Stimulated activated CD8-positive, alpha-beta memory T cell treated with anti-CD3 and anti-CD28 coated beads, Interleukin-4, amount 100 ng/mL, for 48 hours (primary cell): ENCODE measurements at places on chromosomes 5 and 9.

GRCh38 chr9:27033815-27034403, 28.4 kb upstream of the LRRC19 start:
- DNase-seq, result peak; percentile 81

- DNase-seq, result no peak
Measured at GRCh38 chr5:148739524-148739923, 85.2 kb upstream of the HTR4 start.

GRCh38 chr5:166532456-166533220, 1758.8 kb upstream of the WWC1 start:
- no peak for DNase-seq

GRCh38 chr9:94805585-94805984, 79.1 kb downstream of the AOPEP start:
- DNase-seq, result no peak

DNA sequence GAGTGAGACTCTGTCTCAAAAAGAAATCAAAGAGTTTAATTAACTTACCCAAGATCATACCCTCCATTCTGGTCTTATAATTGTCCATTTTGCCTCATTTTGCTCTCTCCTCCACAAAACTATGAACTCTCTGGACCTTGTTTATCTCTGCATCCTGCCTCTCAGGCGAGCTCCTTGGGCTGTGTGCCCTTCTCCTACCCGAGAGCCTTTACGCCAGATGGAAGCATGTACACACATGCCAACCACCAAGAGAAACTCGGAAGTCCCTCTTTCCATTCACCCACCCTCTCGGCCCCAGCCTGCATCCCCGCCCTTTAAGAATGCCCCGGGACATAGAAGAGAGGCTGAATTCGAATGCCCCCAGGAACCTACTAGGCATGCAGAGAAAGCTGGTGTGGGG, 25.9 kb downstream of the CPLX2 start:
- DNase-seq, result no peak

DNA sequence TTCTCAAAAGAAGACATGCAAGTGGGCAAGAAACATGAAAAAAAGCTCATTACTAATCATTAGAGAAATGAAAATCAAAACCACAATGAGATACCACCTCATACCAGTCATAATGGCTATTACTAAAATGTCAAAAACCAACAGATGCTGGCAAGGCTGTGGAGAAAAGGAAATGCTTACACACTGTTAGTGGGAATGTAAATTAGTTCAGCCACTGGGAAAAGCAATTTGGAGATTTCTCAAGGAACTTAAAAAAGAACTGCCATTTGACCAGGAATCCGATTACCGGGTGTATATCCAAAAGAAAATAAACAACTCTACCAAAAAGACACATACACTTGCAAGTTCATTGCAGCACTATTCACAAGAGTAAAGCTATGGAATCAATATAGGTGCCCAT, 595.4 kb upstream of the RIOK2 start:
- DNase-seq, result no peak

GRCh38 chr9:1536522-1537170, 478.5 kb upstream of the SMARCA2 start:
- no peak for DNase-seq

DNA sequence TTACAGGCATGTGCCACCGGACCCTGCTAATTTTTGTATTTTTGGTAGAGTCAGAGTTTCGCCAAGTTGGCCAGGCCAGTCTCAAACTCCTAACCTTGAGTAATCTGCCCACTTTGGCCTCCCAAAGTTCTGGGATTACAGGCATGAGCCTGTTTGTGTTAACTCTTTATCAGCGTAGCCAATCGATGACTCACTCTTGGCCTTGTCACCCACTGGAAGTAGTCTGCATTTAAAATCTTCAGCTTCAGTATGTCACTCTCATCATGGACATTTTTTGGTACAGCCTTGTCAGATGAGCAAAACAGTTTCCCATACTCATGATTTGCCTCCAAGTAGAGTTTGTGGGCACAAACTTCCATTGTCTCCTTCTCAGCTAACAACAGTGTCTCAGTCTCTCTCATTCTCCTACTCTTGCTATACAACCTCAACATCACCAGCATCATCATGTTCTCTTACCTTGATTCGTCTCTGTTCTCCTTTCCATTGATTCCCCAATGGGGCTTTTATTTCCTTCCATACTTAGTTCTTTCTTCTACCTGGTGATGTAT, 22.5 kb downstream of the MUSK start:
- DNase-seq, result no peak

DNA sequence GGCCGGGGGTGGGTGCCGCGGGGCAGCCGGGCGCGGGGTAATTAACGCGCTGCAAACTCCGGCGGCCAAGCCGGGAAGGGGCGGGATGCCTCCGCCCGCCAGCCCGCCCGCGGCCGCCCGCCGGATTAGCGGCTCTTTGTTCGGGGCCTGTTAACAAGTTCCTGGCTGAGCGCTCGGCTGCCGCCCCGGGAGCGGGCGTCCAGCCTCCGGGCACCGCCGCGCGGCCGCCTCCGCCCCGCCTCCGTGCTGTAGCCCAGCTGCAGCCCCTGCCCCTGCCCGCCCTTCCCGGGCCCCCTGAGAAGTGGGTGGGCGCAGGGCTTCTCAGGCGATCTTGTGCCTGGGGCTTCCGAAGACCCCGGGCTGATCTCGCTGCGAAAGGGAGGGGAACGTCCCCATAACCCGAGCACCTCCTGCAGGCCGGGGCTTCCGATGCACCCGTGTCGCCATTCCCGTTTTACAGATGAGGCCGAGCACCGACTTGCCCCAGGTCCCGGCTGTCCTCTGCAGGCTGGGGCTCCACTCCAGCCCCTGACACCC, 7.5 kb downstream of the UNC5A start:
- DNase-seq, result peak; percentile 43

- no peak for DNase-seq
Measured at GRCh38 chr5:147509041-147509709, 693 bp downstream of the DPYSL3 start.

GRCh38 chr5:38258319-38259061, at the start of gene EGFLAM:
Gene EGFLAM (plus strand): TSS chr5:38258559. CDS start chr5:38258755, 196 bp downstream.
- peak; percentile 35 for DNase-seq

GRCh38 chr5:145811834-145812625, 23.1 kb downstream of the PRELID2 start:
- no peak for DNase-seq

DNA sequence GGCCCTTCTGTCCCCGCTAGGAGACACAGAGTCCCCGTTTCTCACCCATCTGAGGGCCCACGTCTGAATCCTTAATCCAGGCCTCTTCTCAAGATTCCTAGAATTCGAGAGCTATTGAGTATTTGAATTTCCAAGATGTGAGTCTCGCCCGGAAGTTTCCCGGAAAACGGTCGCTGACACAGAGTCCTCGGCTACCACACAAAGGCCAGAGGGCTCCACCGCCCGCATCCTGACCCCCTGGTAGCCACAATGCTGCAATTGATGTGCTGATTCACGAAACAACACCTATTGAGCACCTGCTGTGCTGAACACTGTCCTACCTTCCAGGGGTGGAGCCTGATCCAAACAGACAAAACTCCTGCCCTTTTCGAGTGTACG, 670 bp upstream of the FBP1 start:
- no peak for DNase-seq

GRCh38 chr9:108662091-108662875, 193.5 kb downstream of the ACTL7B start:
- no peak for DNase-seq

GRCh38 chr9:35741740-35742139, 7.3 kb downstream of the GBA2 start:
- DNase-seq, result no peak

DNA sequence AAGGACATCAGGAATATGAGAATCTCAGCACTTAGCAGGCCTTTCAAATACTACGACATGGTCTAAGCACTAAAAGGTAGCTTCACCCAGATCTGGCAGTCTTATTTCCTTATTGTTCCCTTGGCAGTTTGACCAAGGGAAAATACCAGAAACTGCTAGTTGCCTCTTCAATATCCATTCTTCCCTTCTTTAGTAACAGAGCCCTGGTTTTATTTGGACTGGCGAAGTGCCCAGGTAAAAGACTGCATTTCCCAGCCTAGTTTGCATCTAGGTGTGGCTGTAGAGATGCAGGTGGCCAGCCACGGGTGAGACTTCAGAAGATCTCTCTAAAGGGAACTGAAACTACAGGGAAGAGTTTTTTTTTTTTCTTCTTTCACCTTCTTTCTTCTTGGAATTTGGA, 21.6 kb downstream of the DMRT2 start:
- DNase-seq, result no peak

- DNase-seq, result no peak
Measured at GRCh38 chr5:56512313-56512996, 279.3 kb upstream of the ANKRD55 start.

DNA sequence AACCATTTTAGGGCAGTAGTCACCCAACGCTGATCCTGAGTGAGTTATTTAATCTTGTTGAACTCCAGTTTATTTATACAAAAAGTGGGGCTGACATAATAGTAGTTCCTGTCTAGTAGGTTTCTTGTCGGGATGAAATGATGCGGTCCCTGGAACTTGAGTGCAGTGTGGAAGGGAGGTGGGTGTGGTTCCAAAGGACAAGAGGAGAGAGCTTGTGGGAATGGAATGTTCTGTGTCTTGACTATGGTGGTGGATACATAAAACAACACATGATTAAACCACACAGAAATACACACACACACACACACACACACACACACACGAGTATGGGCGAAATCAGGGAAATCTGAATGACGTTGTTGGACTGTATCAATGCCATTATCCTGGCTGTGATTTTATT, 66.1 kb upstream of the BARHL1 start:
- DNase-seq, result no peak

GRCh38 chr5:170425731-170426130, 36.6 kb upstream of the KCNMB1 start:
- no peak for DNase-seq

- DNase-seq, result no peak
Measured at GRCh38 chr5:73030995-73031394, 75.2 kb downstream of the FCHO2 start.

DNA sequence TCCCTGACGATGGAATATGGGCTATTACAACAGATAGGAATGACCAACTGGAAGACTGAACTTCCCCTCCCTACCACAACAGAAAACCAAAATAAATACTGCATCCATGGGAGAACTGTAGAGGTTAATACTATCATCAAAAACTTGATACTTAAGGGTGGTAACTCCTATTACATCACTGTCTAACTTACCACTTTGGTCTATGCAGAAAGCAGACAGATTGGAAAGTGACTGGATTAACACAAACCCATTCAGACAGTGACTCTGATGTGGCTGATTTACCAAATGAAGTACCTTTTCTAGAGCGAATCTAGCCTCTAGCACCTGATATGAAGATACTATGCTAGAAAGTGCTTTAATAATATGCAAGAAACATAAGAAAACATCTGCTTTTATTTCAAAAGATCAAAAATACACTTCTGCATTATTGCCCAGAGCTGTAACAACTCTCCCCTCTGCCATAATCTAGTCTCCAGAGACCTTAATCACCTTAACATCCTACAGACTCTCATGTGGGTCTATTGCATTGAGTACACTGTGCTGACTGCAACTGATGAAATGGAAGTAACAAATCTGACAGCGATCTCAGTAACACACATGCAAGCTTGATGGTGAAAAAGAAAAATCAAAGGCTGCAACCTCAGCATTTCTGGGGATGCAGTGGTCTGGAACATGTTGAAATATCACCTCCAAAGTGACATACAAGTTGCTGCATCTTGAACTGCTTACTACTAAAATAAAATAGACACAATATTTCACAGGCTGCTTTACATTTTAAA, 62.7 kb downstream of the EPB41L4A start:
- DNase-seq, result no peak

DNA sequence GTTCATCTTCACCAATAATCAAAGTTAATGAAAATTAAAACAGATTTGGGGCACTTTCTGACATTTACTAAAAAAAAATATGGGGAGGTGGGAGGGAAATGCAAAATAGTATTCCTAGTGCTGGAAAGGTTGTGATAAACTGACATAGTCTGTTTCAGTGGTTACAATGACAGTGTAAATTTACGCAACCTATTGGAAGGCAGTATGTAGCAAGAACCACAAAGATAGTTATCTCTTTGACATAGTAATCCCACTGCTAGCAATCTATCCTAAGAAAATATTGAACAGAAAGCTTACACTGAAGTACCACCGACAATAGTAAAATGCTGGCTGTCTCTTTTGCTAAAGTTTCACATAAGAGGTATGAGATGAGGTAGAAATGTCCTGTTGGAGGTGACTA, 15.1 kb upstream of the EPB41L4B start:
- no peak for DNase-seq

DNA sequence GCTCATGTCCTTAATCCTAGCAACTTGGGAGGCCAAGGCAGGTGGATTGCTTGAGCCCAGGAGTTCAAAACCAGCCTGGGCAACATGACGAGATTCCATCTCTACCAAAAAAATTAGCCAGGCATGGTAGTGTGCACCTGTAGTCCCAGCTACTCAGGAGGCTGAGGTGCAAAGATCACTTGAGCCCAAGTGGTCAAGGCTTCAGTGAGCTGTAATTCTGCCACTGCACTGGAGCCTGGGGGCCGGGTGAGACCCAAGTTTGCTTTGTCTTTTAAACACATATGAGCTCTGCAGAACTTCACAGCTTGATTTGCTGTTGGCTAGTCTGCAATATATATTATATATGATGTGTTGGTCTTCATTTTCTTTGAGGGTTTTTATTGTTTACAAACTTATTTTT, 89.8 kb downstream of the UBE2R2 start:
- no peak for DNase-seq

GRCh38 chr9:112377684-112378327, 2.1 kb upstream of the HSDL2 start:
- DNase-seq, result no peak

DNA sequence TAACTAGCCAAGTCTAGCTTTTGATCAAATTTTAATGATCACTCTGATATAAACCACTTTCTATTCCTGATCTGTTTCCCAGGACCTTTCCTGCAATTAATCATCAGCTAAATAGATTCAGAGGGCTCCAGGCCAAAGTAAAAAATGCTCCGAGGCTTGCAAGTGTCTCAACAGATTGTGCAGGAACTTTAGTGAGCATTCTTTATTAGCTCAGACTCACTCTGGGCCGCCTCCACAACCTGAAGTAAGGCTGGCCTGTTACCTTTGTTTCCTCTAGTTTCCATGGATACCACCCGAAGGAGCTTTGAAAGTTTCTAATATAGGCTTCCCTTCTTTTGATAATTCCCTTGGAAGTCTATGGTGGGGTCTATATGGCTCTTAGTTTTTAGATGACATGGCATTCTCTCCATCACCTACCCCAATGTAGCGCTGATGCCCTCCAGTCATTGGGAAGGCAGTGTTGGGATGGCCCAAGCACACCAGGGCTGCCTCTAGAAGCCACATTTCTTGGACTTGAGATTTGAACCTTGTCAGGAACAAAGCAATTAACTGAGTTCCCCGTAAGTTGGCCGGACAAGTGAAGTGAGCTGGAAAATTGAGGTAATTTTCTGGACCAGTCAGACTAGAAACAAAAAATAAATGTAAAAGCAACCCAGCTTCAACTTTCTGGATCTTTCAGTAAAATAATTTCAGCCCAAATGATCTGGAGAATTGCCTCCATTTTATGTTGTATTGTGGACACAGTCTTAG, 97.6 kb upstream of the LHFPL2 start:
- DNase-seq, result no peak

DNA sequence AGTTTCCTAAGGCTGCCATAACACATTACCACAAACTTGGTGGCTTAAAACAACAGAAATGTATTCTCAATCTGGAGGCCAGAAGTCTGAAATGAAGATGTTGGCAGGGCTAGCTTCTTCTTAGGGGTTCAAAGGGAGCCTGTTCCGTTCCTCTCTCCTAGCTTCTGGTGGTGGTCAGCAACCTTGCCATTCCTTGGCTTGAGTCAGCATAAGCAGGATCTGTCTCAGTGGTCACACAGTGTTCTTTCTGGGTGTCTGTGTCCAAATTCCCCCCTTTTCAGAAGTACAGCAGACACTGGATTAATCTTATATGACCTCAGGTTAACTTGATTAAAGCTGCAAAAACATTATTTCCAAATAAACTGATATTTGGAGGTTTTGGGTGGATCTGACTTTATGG, 2.1 kb upstream of the OSMR start:
- DNase-seq, result no peak
